ENCODE measurements at places on chromosomes 13 and 19.
A peak's percentile ranks its signal among the peaks of the same experiment; 100 is the strongest.

DNA sequence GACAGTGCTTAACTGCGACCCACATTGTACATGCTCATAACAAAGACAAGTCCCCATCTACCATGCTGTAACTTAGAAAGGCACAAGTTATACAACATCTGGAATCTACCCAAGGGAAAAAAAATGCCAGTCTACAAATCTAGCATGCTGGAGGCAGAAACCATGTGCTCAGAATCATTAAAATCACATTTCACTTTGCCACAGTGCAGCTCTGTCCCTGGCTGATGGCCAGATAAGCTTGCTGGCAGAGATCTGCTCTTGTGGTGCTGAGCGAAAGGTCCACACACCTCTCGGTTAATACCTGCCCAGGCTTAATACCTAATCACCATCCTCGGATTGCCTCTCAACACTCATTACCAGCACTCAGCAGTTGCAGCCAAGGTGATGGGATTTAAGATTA is 74.1 kb upstream of the UQCRFS1 start:
- no peak for DNase-seq

- DNase-seq = peak; percentile 80
Observed at GRCh38 chr19:37655689-37656371, 565 bp upstream of the ZFP30 start.

GRCh38 chr19:29436591-29437103 is 89.1 kb upstream of the VSTM2B start:
- DNase-seq = no peak

- DNase-seq = peak; percentile 37
Observed at GRCh38 chr19:48271531-48272151, 1.8 kb downstream of the ZNF114 start.

GRCh38 chr13:79778741-79779460 is 297.9 kb downstream of the NDFIP2 start:
- DNase-seq = no peak

All from activated B cell treated with CpG ODN at 0.5 μM for 24 hours (primary cell).